Activated CD4-positive, alpha-beta T cell treated with anti-CD3 and anti-CD28 coated beads for 36 hours (primary cell): ENCODE measurements at places on chromosomes 5 and 9. TPM values are rescaled to one million over a fixed set of nuclear protein-coding genes. Genes with fewer than 3 reads are reported as not detected.

- DNase-seq = no peak
Measured at GRCh38 chr9:82563094-82563493, 499.8 kb downstream of the RASEF start.

DNA sequence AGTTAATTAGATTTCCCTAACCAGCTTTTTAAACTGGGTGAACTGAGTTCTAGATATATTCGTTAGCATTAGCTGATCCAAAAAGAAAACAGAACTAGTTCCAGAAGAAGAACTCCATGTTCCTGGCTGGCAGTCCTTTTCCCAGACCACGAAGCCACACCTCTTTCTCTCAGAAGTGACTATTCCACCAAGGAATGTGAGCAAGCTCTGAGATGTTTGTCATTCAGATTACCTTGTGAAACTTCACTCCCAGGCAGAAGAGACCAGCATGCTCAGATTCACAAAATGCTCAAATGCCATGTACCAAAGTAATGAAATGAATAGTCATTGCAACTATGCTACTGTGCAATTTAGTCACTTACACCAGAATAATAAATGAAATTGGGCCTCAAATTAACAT is 4.4 kb upstream of the SSBP2 start:
- no peak for DNase-seq

- DNase-seq = no peak
Measured at GRCh38 chr5:111628901-111629300, 116.6 kb upstream of the STARD4 start.

DNA sequence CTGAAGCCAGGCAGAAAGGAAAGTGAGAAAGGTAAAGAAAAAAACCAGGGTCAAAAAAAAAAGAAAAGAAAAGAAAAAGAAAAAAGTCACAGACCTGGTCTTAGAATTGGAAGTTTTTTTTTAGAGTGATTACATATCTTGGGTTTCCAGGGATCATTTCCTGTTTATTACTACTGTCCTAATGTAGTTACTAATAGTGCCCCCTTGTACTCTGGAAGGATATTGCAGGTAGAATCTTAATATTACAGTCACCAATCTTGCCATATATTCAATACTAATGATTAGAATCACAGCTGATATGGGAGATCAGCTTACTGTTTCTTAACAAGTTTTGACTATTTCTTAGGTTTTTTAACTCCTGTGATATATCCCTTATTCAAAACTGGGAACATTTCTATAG is 543.2 kb upstream of the CDH6 start:
- no peak for DNase-seq

DNA sequence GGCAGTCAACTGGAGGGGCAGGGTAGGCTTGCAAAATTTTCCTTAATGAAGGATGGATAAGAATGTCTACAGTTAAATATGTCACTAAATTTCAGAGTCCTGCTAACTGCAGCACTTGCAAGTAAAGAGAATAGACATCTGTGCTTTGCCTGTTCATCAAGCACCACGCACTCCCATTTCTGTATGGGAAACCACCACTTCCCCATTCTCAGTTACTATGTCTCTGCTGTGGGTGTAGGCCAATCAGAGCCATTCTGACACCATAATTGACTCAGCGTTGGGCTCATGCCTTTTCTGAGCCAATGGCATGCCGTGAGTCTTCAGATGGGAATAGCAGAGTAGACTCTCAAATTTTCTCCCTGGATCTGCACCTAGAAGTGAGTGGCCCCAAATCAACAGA is 247.5 kb downstream of the GABRB2 start:
- no peak for DNase-seq

GRCh38 chr9:137444106-137444790 is 3.1 kb upstream of the ENTPD8 start:
- DNase-seq = no peak

DNA sequence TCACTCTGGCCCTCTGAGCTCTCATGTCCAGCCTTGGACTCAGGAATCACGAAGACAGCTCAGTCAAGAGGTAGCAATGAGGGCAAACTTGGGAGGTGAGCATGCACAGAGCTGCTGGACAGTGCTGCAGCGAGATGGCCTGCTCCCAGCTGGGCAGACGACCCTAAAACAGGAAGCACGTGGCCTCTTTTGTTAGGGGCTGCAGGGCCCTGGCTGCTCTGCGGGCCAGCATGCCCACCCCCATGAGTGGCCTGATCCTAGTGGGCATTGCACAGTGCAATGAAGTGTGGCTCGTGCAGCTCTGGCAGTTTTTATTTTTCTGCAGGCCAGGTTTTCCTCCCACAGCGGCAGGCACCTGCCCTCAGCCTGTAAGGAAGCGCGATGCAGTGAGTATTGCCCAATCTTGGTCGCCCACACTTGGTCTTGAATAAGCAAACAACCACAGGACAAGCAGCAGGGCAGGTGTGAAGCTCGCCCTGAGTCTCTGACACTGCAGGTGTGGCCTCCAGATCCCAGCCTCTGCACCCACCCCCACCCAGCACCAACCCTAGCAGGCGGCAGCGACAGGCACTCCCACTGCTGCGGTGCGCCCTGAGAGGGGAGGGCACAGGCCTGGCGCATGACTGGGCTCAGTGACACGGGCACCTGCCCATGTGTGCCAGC is 60.8 kb downstream of the SEMA4D start:
- peak; percentile 70 for DNase-seq

DNA sequence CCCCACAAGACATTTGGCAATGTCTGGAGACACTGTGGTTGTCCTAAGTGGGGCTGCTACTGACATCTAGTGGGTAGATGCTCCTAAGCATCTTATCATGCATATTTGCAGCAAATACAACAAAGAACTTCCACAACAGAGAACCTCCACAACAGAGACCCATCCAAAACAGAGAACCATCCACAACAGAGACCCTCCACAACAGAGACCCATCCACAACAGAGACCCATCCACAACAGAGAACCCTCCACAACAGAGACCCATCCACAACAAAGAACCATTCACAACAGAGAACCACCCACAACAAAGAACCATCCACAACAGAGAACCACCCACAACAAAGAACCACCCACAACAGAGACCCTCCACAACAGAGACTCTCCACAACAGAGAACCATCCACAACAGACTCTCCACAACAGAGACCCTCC is 32.8 kb downstream of the ARPC5L start:
- DNase-seq = peak; percentile 49

- no peak for DNase-seq
Measured at GRCh38 chr5:43569236-43569746, 12.4 kb upstream of the PAIP1 start.

- DNase-seq = peak; percentile 57
Measured at GRCh38 chr9:113219969-113220368, 1.1 kb downstream of the FKBP15 start.

GRCh38 chr5:73155271-73156222 is 17.4 kb upstream of the TMEM174 start:
- DNase-seq = no peak

- no peak for DNase-seq
Measured at GRCh38 chr9:110999379-110999778, 38.9 kb downstream of the LPAR1 start.

DNA sequence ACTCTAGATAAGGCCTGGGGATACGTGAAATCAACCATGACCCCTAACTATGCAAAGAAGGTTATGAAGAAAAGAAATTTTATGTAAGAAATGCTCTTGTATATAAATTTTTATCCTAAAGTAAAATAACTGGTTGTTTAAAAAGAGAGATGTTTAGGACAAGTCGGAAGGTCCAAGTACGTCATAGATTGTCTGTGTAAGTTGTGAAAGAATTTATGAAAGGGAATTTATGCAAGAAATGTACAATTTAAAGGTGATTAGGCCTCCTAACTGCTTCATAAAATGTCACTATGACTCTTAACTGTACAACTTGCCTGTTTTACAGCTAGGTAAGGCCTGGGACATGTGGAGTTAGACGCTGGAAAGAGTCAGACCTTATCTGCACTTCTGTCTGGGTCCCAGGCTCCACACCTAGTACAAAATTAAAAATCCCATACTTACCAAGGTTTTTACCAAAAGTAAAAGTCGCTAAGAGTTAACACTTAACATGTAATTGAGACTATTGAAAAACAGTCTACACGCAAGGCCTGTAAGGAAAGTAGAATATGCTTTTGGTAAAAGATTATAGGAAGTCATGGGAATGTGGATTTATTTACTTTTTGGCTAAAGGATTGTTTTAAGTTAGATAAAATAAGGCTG is 77.4 kb downstream of the KIAA0825 start:
- no peak for DNase-seq

GRCh38 chr5:6418679-6419276 is 29.9 kb upstream of the UBE2QL1 start:
- DNase-seq = no peak

DNA sequence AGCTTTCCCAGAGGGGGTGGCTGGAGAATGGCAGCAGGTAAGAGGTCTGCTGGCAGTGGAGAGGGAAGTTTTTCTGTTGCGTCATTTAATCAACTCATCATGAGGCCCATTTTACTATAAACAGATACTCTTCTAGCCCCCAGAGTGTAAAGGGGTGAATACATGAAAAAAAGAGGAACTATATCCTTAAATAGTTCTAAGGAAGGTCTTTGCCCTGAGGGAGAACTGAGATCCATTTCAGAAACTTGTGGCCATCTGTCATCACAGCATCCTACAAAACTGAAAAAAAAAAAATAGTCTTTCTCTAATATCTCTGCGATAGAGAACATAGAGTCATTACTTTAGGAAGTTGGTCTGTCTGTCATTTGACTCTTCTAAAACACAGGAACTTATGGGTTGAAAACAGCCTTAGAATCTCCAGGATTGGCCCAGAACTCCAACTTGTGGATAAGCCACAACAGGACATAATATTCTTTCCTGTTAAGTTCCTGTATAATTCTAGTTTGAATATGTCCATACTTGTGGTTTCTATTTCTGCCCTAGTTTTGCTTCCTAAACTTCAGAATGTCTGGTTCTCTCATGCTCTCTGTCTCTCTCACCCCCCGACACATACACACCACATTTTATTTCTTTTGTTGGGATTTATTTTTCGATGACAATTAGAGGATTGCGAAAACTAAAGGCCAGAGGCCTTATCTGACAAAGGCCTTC is 238.5 kb upstream of the PIK3R1 start:
- DNase-seq = no peak

- no peak for DNase-seq
Measured at GRCh38 chr5:89435347-89435746, 552.4 kb upstream of the MEF2C start.

GRCh38 chr5:93385655-93386054 is 195.4 kb downstream of the NR2F1-AS1 start:
- DNase-seq = no peak

DNA sequence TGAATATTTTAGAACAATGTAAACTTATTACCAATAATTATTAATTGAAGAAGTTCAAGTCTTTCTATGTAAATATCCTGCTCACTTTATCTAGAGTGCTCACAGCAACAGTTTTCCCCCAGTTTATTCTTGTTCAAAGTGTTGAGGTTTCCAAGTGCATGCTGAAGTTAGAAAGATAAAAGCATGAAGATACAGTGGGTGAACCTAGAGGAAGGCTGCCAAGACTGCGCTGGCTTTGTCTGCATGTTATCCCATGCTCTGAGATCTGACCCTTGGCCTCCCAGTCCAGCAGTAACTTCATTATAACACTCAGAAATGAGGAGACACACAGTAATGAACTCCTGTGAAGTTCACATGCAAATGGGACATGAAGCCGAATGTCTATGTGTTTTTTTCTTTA is 76.0 kb upstream of the PIP5K1B start:
- DNase-seq = no peak

Gene GHR
- not detected for total RNA-seq

Gene TMEM161B
- 24.0 TPM for total RNA-seq

Gene FUT7
- total RNA-seq = 1.6 TPM

Gene NPDC1
- 23.1 TPM for total RNA-seq

Gene LCN15
- not detected for total RNA-seq

Gene ANKRD31
- 0.66 TPM for total RNA-seq

Gene ZBED3
- 2.9 TPM for total RNA-seq

Gene NPR3
- 0.05 TPM for total RNA-seq

Gene TAF11L10
- not detected for total RNA-seq

Gene CNOT6
- 34.4 TPM for total RNA-seq
